Fibroblast of skin of back (primary cell): ENCODE measurements at places on chromosomes 6 and 20.

- no peak for DNase-seq
These were observed 4.9 kb upstream of the ADA start for GRCh38 chr20:44656448-44656847.

DNA sequence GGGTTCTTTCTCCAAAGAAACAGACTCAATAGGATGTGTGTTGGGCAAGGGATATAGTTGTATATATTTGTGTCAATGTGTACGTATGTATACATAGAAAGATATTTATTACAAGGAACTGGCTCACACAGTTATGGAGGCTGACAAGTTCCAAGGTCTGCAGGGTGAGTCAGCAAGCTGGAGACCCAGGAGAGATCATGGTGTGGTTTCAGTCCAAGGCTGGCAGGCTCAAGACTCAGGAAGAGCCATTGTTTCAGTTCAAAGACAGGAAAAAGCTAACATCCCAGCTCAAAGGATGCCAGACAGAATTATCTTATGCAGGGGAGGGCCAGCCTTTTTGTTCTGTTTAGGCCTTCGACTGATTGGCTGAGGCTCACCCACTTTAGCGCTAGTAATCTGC lies 89.9 kb upstream of the RALGAPA2 start:
- no peak for DNase-seq

DNA sequence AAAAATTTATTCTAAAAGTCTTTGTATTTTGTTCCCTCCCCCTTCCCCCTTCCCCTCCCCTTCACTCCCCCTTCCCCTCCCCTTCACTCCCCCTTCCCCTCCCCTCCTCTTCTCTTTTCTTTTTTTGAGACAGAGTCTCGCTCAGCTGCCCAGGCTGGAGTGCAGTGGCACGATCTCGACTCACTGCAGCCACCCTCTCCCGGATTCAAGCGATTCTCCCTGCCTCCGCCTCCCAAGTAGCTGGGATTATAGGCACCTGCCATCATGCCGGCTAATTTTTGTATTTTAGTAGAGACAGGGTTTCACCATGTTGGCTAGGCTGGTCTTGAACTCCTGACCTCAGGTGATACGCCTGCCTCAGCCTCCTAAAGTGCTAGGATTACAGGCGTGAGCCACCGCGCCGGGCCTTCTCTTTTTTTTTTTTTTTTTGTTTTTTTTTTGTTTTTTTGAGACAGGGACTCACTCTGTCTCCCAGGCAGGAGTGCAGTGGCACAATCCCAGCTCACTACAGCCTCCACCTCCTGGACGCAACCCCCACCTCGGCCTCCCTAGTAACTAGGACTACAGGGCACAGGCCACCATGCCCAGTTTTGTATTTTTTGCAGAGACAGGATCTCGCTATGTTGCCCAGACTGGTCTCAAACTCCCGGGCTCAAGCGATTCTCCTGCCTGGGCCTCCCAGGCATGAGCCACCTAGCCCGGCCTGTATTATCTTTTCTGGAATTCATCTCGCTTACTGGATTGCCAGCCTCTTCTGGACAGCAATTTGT lies 1.1 kb upstream of the AFG1L start:
- no peak for DNase-seq

DNA sequence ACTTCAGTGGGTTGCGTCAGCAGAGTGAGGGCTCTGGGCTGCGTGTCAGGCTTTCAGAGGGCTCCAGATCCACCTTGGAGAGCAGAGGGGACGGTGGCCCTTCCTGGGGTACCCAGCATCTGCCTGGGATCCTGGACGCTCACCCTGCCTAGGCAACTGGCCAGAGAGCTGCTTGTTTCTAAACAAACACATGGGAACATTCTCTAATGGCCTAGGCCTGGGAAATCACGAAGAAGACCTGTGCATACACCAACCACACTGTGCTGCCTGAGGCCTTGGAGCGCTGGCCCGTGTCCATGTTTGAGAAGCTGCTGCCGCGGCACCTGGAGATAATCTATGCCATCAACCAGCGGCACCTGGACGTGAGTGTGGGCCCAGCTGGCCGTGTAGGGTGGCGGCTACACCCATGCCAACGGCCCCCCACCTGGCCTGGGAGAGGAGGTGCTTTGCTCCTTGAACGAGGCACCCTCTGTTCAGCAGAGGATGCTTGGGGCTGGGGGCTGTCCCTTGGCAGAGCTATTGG lies 32.2 kb downstream of the PYGB start:
- no peak for DNase-seq

DNA sequence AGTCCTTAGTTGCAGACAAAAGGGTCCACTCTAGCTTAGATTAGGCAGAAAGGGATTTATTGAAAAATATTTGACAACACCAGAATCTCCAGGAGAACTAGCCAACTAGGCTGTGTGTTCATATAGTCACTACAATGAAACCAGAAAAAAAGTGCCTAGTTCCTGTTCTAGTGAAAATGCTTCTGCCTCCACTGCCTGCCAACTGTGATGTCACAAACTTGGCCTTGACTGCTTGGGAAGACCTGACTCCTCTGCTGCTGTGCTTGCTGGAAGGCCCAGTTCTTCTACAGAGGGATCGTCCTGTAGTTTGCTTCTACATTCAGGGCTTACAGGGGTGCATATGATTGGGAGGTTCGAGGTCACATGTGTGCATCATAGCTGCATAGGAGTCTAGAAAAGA lies 40.3 kb upstream of the XRN2 start:
- no peak for DNase-seq

DNA sequence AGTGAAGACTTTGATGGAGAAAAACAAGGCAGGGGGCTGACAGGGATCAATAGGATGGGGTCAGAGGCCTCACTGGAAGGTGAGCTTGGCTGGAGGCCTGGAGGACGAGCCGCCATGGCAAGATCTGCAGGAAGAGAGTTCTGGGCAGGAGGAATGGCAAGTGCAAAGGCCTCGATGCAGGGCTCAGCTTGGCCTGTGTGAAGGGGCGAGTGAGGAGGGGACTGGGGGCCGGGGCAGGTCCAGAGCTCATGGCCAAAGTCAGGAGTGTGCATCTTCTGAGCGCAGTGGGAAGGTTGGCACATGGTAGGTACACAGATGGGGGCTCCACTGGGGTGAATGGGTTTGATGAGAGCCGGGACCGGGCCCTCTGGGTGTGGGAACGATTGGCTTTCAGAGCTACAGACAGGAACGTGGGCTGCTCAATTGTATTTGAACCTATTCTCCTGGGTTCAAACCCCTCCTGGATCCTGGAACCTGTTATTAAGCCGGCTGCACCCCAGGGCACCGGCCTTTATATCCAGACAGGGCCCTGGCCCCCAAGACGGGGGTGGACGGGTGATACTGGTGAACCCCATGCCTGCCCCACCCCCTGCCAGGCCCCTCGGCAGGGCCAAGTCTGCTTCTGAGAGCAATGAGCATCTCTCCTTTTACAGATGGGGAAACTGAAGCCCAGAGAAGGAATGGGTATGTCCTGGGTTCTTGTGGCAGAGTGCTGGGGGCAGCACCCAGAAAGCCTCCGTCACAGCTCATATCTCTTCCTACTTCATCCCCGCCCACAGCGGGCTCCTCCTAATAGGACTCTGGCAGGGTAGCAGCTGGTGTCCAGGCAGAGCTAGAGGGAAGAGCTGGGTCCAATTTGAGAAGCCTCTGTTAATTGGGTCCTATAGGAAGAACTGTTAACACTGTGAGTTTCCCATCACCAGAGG lies 106.1 kb downstream of the CEBPB start:
- DNase-seq: no peak
